ENCODE measurements at places on chromosomes 11 and 22.
A peak's percentile ranks its signal among the peaks of the same experiment; 100 is the strongest.

- peak; percentile 79 for DNase-seq
Observed at GRCh38 chr11:123020968-123021367, 39.3 kb upstream of the BSX start.

- peak; percentile 91 for DNase-seq
Observed at GRCh38 chr11:74449369-74449931, 17.9 kb downstream of the KCNE3 start.

- no peak for DNase-seq
Observed at GRCh38 chr11:121057922-121058321, 34.0 kb downstream of the TBCEL start.

- no peak for DNase-seq
Observed at GRCh38 chr11:79265756-79266322, 175.0 kb downstream of the TENM4 start.

DNA sequence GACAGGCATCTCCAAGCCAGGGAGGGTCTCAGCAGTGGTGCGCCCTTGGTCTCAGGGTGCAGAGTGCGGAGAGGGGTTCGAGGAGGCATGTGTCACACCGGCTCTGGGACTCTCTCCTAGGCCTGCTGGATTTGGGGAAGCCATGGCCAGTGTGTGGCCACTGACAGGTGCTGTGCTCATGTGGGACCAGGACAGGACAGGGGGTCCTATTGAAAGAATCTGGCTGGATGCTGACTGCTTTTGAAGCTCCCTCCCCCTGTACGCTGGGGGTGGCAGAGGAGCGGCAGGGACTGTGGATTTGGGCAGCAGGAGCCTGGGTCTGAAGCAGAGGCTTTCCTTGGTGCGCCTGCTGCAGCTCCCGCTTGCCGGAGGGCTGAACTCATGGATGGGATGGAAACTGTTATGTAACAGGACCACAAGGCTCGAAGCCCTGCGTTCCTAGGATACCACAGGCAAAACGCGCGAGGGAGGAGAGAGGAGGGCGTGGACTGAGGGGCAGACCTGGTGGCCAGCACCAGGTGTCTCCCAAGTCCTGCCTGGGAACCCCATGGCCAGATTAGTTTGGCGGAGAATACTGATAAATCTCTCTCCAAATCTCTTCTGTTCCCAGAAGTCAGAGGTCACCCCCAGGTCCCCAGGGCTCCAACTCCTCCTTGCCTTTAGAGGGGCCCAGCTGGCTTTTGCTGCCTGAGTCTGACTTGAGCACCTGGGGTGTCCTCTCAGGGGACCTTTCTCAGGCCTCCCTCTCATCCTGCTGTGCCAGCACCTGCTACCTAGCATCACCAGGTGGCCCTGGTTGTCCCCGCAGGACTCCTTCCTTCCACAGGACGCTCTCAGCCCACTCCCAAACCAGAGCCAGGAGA lies 13.8 kb upstream of the TEF start:
- no peak for DNase-seq

DNA sequence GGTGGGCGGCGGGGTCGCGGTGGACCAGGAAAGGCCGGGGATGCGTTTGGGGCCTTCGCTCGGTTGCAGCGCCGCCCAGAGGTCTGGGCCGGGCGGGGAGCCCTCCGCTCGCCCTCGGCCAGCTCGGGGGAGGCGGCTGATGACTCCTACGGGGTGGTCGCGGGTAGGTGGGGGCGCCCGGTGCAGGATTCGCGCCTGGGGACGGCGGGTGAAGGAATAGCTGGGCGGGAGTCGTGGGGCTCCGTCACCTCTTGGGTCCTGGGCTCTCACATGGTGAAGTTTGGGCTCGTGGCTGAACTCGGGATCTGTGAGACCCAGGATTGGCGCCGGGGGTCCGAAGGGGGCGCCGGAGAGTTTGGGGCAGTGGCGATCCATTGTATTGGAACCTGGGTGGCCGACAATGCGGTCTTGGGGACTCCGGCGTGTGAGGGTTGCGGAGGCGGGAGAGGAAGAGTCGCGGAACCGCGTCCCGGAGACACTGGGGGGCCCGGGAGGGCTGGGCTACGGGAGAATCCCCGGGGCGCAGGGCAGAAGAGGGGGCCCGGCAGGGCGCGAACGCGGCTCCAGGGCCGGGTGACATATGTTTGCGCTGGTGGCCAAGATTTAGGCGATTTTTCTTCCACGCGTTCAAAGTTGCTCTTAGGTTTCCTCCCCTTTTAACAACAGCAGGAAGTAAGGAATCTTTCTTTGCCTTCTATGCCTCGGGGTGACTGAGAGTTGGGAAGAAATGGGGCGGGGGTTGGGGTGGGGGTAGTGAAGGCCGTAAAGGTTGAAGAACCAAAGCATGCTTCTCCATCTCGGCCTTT lies 935 bp downstream of the QSER1 start:
- peak; percentile 55 for DNase-seq

GRCh38 chr11:17734418-17734911 lies at the start of gene KCNC1:
Gene KCNC1, plus strand, starts transcription at chr11:17734781. Its CDS starts 1,222 bp downstream, at chr11:17736003.
- peak; percentile 47 for DNase-seq

GRCh38 chr22:28424427-28425080 lies 255.1 kb downstream of the TTC28 start:
- no peak for DNase-seq

DNA sequence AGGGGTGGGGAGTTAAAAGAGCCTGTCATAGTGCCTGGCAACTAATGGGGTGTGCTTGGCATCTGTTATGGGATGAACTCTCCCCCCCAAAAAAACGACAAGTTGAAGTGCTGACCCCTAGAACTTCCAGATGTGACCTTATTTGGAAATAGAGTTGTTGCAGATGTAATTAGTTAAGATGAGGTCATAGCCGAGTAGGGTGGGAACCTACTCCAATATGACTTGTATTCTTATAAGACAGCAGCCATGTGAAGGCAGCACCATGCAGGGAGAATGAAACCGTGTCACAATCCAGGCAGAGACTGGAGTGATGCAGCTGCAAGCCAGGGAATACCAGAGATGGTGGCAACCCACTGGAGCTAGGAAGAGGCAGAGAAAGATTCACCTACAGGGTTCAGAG lies 394.5 kb downstream of the TENM4 start:
- DNase-seq = no peak

GRCh38 chr11:2561696-2562581 lies 117.1 kb downstream of the KCNQ1 start:
- no peak for DNase-seq

- peak; percentile 35 for DNase-seq
Observed at GRCh38 chr11:128374026-128374425, 213.3 kb downstream of the ETS1 start.

- DNase-seq = no peak
Observed at GRCh38 chr11:106889718-106890117, 128.6 kb downstream of the GUCY1A2 start.

DNA sequence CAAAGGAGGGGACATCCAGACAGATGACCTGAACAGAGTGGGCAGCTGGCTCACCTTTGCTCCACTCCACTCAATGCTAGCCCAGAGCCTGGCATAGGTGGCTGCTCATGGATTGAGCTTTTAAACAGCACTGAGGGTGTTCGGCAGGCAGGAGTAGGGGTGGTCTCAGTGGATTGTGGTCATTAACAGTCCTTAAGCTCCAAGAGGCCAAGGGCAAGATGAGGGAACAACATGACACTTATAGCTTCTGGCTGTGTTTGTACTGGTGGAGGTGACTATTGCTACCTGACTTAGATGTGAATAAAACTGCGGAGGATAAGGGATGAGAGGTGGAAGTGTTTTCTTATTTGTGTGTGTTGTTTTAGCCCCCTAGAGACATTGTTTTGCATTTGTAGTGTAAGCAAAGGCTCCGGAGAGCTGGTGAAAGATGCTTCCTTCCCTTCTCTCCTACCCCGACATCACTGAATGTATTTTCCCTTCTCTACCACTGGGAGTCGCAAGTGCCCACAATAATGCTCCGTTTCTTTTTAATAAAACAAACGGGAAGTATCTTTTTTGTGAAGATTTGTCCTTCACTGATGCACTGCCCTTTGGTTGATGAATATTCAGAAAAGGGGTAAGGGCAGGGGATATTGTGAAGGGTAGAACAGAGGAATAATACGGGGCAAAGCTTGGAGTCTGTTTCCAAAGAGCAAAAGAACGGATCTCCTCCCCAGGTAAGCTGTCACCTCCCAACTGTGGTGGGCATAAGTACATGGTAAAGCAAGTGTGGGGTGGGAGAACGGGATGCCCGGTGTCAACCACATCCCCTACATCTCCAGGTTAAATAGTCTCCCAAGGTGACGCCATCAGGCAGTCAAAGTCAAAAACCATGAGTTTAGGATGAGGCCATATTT lies 27.5 kb upstream of the MTNR1B start:
- peak; percentile 61 for DNase-seq

DNA sequence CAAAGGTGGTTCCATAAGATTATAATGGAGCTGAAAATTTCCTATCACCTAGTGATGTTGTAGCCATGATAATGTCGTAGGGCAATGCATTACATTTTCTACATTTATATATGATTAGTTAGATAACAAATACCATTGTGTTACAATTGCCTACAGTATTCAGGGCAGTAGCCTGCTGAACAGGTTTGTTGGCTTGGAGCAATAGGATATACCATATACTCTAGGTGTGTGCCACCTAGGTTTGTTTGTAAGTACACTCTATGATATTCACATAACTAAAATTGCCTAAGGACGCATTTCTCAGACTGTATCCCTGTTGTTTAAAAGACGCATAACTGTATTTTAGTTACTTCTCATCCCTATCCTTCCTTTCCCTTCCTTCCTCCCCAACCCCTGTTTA lies 13.6 kb downstream of the PLEKHB1 start:
- no peak for DNase-seq

- no peak for DNase-seq
Observed at GRCh38 chr11:43837879-43838278, 42.8 kb upstream of the ALKBH3 start.

DNA sequence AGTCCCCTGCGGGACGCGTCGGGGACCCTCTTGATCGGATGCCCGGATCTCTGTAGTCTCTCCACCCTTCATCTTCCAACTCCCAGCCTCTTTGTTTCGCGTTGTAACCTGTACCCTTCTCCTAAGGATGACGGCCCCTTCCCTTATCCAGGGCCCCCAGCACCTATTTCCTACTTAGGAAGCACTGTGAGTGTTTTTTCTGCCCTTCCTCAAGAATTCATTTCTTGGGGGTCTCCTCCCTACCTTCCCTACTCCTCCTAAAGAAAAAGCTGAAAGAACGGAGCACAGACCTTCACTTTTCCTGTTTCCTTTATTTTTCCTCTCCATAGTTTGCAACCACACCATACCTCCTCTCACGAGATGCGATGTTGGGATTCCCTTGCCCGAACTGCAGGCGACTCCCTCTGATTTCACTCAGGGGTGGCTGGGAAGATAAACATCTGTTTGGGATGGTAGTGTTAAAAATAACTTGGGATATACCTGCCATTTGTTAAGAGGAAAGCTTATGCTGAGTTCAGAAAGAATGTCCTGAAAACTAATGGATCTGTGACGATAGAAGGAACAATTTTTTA lies 593 bp downstream of the FAM118B start:
- DNase-seq = no peak

- no peak for DNase-seq
Observed at GRCh38 chr11:131111775-131112174, 195.5 kb upstream of the SNX19 start.

DNA sequence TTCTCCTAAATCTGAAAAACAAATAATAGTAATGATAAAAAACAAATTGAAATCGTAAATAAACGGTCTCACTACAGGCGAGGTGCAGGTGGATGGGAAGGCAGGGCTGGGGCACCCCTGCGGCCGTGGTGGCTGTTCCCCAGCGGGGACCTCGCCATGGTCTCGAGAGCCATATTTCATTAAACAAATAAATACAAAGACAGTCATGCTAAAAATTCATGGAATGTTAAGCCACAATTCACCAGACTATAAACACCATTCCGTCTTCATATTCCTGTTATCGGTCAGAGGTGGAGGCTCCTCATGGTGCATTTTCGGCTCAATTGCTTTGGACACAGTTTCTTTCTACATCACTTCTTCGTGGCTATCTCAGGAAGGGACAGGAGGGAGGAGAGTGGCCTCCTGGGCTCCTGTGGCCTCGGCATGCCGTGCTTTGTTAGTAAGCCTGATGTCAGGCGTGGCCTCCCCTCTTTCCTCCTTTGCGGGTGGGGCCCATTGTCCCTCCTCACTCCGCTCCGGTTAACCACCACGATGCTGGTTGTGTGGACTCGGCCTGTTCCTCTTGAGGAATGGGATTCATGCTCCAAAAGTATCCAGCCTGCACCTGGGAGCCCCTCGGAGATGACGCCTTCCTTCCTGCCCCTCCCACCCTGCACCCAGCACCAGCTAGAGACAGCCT lies 16.1 kb upstream of the BRSK2 start:
- no peak for DNase-seq

DNA sequence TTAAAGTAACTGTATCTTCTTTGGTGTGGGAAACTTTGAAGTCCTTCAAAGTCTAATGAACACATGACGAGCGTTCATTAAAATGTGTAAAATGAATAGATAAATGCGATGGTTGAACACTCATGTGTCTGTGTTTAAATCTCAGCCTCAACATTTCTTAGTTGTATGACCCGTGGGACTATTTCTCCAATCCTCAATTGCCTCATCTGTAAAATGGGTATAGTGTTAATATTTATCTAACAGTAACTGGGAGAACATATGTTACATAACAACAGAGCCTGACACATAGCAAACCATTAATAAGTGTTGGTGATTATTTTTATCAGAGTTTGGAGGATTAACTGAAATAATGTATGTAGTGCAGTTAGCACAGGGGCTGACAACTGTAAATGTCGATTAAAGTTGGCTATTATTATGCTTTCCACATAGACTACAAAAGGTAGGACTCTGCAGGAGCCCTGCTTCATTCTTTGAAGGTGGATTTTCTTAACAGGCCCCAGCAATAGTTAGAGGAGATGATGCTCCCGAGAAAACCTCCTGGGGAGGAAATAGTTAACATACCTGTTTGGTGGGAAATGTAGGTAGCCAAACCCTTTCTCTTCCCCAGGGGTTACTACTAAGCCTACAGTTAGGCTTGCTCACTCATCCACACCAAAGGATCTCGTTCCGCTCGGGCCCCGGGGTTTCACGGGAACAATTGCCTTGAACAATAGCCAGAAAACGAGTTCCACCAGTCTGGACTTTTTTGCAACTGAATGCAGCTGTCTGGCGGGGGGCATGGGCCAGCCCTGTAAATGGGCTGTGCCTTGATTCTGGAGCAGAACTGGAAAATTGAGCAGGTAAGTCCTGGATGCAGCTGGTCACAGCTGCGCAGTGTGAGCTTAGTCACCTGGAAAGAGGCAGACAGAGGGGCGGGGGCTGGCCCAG lies 133.4 kb downstream of the DBX1 start:
- no peak for DNase-seq

GRCh38 chr11:105100981-105101630 lies 38.5 kb downstream of the CARD18 start:
- DNase-seq = peak; percentile 61

DNA sequence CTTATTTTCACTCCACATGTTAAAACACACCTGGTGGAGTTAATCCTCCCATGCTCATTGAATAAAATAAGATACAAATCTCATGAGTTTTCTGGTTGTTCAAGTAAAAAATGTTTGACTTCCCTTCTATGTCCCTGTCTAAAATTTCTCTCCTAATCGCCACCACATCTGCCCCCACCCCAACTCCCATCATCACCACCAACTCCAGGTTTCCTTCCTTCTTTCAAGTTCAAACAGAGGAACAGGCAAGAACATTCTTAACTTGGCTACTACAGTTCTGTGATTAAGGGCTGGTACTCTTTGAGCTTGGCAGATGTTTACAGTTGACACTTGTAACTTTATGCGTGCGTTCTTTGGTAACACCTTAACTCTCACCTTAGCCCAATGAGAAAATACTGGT lies 9.1 kb upstream of the PSMA1 start:
- no peak for DNase-seq
